ENCODE measurements at places on chromosomes 1 and 21. TPM values are rescaled to one million over a fixed set of nuclear protein-coding genes. Genes with fewer than 3 reads are reported as not detected.

DNA sequence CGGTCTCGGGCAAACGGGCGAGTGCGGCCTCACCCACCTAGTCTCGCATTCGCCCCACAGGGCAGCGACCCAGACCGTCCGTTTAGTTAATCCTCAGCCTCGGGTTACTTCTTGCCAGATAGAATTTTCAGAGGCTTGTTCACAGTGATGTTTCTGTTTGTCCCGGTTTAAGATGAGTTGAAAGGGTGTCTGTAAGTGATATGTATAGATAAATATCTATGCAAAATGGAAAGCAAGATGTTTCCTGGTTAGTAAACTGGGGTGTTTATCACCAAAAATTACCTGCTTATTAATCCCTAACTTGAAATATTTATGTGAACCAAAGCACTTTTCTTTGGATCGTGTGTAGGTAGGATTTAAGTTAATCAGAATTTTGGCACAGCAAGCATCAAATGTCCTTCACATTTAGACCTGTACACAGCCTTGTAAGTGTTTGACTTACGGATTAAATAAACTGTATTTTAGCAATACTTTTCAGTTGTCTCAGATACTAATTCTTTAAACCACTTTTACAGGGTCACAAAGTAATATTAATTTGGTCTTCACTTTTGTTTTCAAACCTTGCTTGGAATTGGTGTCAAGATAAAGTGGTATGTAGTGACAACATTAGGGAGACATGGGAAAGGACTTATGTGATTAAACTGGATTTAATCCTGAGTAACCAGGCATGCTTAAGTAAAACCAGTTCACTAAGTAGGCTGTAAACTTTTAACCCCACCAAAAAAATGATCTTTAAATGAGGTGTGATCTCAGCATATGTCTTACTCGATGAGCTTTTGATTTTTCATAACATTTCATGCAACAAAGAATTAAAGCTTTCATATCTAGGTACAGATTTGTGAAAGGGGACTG, 914 bp downstream of the ZNF326 start:
- DNase-seq: no peak

DNA sequence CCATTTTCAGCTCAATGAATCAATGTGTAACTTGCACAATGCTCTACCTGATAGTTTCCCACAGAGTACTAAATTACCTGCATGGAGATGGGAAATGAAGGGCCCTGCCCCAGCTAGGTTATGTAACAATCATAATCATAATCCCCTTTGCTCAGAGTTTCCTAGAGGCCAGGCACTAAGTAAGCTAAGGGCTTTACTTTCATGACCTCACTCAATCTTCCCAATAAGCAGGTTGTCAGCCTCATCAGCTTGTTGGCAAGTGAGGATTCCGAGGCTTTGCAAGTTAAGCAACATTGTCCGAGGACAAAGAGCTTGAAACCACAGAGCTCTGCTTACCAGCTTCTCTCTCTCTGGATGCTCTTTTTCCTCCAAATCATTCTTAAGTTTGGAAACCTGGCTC, 64.1 kb upstream of the NTPCR start:
- no peak for DNase-seq

GRCh38 chr1:12007204-12007603, 12.1 kb upstream of the MIIP start:
- no peak for DNase-seq

GABPA gene
- total RNA-seq: 15.5 TPM

DNA sequence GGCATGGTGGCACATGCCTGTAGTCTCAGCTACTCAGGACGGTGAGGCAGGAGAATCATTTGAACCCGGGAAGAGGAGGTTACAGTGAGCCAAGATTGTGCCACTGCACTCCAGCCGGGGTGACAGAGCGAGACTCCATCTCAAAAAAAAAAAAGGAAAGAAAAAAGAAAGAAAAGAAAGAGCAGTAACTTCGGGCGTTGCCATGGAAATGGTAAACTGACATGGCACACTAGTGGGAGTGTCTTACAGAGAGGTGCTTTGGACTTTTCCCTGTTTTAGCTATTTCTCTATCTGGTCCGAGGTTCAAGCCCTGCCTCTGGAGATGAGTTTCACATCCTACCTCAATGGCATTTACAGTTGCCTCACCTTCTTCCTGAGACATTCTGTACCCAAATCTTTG, 23.1 kb upstream of the PPT1 start:
- no peak for DNase-seq

GRCh38 chr1:40076895-40077312, 20.1 kb downstream of the PPT1 start:
- DNase-seq: no peak

GRCh38 chr21:42387843-42388340, 8.0 kb downstream of the TMPRSS3 start:
- no peak for DNase-seq

RHBDL2 gene
- total RNA-seq: not detected

TMEM39B gene
- 5.8 TPM for total RNA-seq

LRRN2 gene
- total RNA-seq: 1.4 TPM

DNA sequence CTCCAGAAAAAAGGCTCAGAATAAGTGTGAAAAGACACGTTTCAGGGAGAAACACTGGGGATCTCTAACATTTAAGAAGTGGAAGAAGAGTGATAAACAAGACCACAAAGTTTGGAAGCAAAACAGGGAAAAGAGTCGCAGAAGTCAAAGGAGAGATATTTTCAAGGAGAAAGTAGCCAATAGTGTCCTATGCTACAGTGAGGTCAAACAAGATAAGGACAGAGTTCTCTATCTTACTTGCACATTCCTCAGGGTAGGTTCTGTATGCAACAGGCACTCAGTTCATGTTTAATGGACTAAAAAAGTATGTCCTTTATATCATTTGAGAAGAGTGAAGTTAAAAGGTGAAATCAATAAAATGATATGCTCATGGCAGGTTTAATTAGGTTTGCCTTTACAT, 13.8 kb upstream of the EDEM3 start:
- DNase-seq: no peak

SFN gene
- 0.16 TPM for total RNA-seq

TMEM59 gene
- total RNA-seq: 337 TPM

CYYR1 gene
- total RNA-seq: 21.6 TPM

GJB5 gene
- total RNA-seq: not detected

DNA sequence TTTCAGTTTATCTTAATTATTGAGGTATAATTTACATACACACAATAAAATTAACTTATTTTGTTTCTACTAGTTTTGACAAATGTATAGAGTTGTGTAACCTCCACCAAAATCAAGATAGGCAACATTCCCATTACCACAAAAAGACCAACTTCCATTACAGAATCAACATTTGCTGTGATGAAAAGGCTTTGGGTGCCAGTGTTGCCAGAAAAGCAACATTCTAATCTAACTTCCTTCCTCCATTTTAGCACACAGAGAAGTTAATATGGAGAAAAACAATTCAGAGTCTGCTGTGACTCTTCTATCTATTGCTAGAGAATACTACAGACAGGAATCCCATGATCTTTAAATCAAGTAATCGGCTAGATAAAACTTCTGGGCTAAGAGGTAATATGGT, 245.3 kb downstream of the RERE start:
- DNase-seq: no peak
